ENCODE measurements at places on chromosomes 6 and 20.
A peak's percentile ranks its signal among the peaks of the same experiment; 100 is the strongest.

DNA sequence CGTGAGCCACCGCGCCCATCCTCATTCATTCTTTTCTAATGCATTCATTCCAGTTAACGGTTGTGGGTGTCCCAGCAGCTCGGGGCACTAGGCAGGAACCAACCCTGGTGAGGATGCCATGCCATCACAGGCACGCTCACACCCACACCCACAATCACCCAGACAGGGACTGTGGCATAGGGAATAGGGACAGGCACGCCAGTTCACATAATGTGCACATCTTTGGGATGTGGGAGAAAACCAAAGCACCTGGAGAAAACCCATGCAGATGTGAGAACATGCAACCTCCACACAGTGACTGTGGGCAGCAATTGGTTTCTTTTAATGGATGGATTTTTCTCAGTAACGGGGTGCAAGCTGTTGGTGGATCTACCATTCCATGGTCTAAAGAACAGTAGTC, 64.3 kb downstream of the IRF4 start:
- no peak for DNase-seq

DNA sequence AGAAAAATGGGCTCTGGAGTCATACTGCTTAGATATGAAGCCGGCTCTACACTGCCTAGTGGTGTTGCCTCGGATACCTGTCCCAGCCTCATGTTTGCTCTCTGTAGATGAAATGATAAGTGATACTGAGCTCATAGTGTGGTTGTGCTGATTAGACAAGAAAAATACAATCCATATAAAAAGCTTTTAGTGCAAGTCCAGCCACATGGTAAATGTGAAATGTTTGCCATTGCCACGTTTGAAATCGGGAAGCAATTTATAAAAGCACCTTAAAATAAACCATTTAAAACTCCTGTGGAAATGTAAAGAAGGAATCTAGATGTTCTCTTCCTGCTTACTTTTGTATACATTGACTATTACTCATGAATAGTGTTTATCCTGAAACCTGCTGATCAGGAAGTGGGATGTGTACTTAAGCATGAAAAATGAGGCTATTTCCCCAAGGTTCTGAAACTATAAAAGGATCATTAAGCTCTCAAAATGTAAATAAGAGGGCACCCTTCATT, 13.1 kb upstream of the PBOV1 start:
- DNase-seq: no peak

GRCh38 chr6:89932245-89932802, 38.1 kb downstream of the GJA10 start:
- DNase-seq: no peak

DNA sequence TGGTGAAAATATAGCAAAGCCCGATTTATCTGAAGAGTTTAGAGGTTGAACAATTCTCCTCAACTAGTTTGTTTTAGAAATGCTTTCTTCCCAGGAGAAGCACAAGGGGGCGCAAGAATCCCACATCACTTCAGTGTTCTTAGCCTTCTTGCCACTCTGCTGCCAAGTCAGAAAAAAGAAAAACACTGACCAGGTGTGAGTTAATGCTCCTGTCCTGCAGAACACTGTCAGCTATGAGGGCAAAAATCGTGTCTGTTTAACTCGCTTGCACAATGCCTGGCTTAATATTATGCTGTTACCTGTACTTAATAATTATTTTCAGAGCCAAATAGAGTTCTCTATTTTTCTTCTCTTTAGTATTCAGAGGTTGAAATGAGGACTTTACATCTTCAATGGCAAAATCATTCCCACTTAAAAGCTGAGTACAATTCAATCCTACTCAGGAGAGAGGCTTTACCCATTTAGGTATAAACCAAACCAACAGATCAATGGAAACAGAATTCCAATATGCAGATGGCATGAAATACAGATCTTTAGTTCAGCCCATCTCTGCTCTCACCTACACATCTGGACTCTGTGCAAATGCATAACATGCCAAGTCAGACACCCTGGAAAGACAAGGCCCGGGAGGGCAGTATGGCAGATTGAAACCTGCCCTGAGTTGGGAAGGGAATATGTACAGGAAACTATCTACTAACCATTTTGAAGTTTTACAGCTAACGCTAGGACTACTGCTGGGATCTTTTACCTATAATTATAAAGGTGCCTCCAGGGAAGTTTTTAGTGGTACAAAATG, 71.4 kb upstream of the TULP1 start:
- peak; percentile 79 for DNase-seq

DNA sequence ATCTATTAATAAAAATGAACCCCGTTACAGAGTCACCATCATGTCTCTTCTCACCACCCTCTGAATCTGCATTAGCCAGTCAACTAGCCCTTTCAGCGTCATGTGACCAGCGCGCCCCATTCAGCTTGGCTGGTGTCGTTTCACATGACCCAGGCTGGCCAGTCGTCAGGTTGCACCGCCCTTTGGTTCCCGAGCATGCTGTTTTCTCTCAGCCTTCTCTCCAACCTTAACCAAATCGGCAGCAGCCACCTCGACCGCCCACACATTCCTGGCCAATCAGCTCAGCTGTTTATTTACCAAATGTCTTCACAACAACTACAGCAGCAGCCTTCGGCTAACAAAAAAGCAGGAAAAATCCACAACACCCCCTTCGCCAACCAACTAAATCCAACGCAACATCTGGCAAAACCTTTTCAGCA, 5.6 kb downstream of the SRSF3 start:
- peak; percentile 46 for DNase-seq

DNA sequence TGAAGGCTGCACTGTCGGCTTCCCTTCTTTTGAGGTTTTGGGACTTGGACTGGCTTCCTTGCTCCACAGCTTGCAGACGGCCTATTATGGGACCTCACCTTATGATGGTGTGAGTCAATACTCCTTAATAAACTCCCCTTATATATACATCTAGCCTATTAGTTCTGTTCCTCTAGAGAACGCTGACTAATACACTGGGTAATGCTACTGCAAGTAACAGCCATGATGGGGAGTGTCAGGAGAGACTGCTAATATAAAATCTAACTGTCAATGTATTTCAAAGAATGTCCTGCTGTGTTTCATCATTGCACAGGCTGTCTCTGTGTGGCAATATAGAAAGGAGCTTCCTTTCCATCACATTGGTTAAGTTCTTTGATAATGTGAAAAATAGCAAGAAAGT, 57.7 kb upstream of the UST start:
- DNase-seq: no peak

DNA sequence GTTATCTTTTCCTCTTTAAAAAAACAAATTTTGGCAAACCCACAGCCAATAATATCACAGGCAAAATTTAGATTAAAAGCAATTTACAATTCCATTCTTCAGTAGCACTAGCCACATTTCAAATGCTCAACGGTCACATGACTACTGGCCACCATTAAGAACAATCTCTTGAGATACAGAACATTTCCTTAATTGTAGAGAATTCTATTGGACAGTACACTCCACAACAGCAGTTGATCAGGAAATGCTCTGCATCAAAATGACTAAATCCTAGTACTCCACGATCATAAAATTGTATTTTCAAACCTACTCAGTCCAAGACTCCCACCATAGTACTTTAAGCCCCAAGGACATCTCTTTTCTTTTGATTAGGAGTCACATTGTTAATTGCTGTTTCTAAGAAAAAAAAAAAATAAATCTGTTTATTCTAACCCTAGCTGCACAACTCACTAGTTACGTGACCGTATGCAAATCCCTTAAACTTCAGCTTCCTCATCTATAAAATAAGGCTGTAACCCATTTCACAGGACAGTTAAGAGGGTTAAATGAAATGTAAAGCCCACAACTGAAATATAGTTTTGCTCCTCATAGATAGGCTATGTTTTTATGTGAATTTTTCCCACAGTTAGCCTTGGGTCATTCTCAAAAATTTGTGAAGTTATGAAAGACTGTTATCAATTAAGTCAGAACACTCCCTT, 9.8 kb downstream of the C6orf62 start:
- no peak for DNase-seq

GRCh38 chr6:21836277-21836676, 242.7 kb downstream of the SOX4 start:
- no peak for DNase-seq

GRCh38 chr6:43990627-43991619, 136.3 kb downstream of the MRPL14 start:
- no peak for DNase-seq

GRCh38 chr6:4973982-4974745, 29.7 kb downstream of the RPP40 start:
- no peak for DNase-seq

DNA sequence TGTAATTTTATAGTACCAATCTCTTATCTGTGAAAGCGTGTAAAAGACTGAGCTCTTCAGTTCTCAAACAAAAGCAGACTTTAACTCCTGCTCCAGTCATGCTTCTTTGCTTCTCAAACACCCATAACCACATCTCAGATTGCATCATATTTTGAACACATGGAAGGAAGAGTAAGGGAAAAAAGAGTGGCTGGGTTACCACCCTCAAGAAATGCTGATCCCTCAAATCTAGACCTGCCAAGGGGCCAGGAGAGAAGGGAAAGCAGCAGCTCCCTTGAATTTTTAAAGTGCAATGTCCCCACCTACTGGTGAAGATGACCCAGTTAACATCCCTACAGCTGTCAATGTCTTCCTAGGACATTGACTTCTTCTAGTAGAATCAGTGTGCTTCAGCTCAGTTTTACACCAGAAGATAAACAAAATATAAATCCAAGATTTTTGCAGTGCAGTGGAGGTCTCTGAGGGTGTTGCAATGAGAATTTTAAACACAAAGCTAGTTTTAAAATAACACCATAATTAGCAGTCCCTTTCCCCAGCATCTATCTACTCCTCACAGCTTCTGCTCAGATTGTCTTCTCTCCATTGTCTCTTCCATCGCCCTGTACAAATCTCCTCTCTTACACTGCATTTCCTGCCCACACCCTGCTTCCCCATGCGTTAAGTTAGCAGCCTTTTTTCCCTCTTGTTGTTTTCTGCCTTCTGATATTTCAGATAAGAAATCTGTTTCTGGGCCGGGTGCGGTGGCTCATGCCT, 22.6 kb upstream of the HLA-DQB2 start:
- no peak for DNase-seq

GRCh38 chr6:7848229-7848628, 62.4 kb downstream of the TXNDC5 start:
- DNase-seq: no peak

GRCh38 chr20:8621001-8621400, 447.9 kb upstream of the PLCB4 start:
- DNase-seq: no peak

GRCh38 chr6:159931846-159932245, 37.0 kb upstream of the IGF2R start:
- no peak for DNase-seq

DNA sequence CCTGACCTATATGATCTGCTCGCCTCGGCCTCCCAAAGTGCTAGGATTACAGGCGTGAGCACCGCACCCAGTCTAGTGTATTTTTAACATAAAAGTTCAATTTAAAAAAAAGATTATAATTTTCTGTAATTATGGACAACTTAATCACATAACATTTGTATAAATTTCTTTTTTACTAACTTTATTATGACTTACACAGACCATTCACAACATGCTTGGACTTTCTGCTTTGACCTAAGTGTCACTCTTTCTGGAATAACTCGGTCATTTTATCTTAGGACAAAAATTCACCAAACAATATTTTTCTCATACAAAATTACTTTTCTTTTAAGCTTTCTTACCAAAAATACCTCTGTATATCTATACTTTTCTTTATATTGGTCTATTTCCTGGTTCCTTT, 15.4 kb upstream of the IL22RA2 start:
- no peak for DNase-seq

- DNase-seq: no peak
Observed at GRCh38 chr20:17394411-17394810, 136.8 kb downstream of the BFSP1 start.

DNA sequence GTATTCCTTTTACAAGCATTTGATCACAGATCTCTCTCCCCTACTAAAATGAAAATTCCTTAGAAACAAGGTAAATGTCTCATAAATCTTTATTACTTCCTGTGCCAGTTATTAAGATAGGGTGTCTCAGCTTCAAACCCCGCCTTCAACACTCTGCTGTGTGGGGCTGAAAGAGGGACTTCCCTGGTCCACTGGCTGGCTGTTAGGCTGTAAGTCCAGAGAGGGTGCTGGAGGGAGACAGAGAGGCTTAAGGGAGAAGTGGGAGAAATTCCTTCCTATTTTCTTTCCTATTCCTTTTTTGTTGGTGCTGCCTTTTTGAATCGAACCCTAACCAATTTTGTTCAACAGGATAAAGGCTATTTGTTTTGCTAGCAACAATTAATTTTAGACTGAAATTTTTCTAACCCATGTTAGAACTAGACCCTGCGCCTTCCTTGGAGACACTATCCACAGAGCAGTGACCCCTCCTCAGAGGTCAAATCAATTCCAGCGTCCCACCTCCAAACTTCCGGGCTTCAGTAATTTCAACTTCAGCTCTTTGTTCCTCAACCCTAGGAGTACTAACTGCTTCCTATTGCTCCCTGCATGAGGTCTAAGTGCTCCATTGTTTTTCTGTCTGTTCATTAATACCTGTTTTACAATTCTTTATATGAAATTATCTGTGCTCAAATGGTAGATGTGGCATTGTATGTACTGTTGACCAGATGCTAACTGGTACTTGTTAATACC, 207.5 kb upstream of the OPRM1 start:
- DNase-seq: no peak

DNA sequence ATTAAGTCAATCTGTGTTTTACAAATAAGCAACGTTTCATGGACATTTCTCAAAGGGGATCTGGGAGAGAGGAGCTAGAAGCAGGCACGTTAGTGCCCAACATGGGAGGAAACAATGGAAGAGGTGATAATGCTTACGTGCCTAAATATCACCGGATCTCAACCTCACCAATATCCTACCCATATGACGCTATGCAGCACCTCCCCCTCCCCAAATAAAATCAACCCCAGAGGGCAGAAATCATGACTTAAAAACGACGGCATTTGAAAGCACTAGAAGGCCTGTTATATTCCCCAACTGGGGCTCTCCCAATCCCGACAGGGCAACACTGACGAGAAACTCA, 425 bp downstream of the HBS1L start:
- DNase-seq: peak; percentile 10

DNA sequence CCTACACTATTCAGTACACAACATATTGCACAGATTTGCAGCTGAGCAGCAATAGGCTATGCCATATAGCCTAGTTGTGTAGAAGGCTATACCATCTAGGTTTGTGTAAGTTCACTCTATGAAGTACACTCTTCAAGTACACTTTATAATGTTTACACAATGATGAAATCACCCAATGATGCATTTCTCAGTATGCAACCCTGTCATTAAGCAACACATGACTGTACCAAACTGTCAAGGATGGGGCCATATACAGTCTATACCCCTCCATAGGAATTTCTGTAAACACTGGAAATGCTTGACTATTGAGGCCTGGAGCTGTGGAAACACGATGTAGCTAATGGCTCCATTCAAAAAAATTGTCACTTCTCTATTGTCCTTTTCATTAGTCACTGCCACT, 535.4 kb downstream of the EPM2A start:
- no peak for DNase-seq

- no peak for DNase-seq
Observed at GRCh38 chr6:19478273-19478672, 358.9 kb upstream of the ID4 start.

GRCh38 chr6:135062735-135063134, 8.1 kb upstream of the HBS1L start:
- DNase-seq: no peak
